ENCODE measurements at places on chromosomes 11 and 22.
A peak's percentile ranks its signal among the peaks of the same experiment; 100 is the strongest.

DNA sequence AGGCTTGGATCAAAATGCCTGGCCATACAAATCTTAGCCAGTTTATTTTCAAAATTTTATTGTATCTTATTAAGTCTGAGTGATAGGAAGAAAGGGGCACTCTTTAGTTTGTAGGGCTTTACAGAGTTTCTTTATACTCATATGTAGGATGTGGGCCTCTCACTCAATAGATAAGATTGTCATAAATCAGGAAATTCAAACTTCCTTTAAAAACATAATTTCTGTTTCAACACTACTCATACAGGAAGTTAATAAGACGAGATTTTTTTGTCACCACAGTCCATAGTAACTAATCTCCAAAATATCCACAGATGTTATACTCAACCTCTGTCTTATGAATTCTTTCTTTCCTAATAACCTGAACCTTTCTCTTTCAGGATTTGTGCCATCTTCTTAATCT, 13.3 kb upstream of the OR56B4 start:
- no peak for DNase-seq

DNA sequence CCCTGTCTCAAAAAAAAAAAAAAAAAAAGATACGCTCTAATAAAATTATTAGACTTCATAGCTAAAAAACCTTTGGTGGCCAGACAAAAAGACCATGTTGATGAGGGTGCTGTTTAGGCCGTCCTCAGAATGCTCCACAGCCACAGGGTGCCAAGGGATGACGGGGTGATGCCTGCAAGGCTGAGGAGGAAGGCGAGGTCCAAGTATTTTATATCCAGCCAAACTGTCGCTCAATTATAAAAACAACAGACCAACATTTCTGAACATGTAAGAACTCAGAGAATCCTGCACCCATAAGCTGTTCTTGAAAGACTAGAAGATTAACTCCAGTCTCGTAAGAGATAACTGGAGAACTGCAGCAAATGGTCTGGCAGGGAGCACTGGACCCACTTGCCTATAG, 29.2 kb downstream of the TBX1 start:
- DNase-seq, result no peak

DNA sequence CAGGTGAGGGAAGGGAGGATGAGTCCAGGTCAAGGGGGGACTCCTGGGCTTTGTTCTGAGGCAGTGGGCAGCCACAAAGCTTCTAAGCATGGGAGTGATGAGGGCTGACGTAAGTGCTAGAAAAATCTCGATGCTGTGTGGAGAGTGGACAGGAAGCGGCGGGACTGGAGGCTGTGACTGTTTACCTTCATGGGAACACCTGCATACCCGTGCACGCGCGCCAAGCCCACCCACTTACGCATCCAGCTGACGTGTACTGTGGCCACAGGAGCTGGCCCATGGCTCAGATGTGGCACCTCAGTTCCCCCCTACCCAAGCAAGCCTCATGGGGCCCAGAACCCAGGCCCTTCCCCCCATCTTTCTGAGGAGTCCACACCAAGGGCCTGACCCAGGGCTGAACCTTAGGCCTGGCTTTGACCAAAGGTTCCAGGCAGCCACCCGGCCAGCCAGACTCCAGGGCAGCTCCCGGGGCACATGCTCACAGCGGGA, 14.0 kb downstream of the MYRF start:
- DNase-seq, result no peak

GRCh38 chr11:128190312-128190711, 397.0 kb downstream of the ETS1 start:
- no peak for DNase-seq

- no peak for DNase-seq
Measured at GRCh38 chr22:47036936-47037485, 274.6 kb downstream of the TBC1D22A start.

- no peak for DNase-seq
Measured at GRCh38 chr11:34168642-34169420, 63.4 kb downstream of the NAT10 start.

GRCh38 chr11:63535734-63536133, 874 bp upstream of the PLAAT4 start:
- DNase-seq, result peak; percentile 15

DNA sequence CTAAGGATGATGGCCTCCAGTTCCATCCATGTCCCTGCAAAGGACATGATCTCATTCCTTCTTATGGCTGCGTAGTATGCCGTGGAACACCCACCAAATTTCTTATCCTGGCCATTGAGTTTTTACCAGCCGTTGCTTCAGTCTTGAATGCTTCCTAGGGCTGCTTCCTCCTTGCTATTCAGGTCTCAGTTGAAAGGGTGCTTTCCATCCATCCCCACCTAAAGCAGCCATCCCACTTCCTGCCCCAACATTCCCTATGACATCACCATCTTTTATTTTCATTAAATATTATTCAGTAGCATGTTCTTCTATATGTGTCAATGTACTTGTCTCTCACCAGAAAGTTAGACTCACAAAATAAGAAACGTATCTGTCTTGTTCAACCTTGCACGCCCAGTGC, 40.7 kb upstream of the SLN start:
- DNase-seq, result no peak

GRCh38 chr22:16559056-16559955, 33.3 kb downstream of the CCT8L2 start:
- DNase-seq, result no peak

- no peak for DNase-seq
Measured at GRCh38 chr11:123588117-123588863, 66.1 kb downstream of the SCN3B start.

- DNase-seq, result no peak
Measured at GRCh38 chr11:27013781-27014361, 20.0 kb downstream of the FIBIN start.

- DNase-seq, result no peak
Measured at GRCh38 chr11:104917271-104918112, 19.2 kb upstream of the CASP12 start.

DNA sequence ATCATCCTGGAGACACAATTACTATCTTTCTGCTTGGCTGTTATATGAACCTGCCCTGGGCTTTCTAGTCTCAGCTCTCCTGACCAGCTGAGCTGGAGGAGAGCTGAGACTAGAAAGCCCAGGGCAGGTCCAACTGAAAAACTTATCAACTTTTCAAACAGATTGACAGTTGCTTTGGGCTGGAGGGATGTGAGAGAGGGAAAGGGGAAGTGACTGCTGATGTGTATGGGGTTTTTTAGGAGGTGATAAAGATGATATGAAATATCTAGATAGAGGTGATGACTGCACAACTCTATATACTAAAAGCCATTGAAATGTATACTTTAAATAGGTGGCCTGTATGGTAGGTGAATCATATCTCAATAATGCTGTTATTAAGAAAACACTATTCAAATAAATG, 60.2 kb upstream of the CHRM4 start:
- no peak for DNase-seq

DNA sequence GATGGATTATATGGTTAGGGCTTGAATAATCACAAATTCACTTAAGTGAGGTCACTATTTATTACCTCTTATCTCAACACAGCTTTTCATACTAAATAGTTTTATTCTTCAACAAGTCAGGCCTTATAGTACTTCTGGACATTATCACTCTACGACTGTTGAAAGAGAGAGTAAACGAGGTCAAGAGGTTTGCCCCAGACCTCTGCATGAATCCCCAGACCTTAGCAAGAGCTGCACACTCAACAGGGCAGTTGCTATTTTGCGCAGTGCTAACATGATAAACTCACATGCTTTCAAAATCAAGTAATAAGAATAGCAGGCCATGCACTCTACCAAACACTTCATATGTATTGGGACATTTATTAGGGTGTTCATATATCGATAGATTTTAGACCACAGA, 60.5 kb downstream of the DDI1 start:
- no peak for DNase-seq

GRCh38 chr11:88042238-88042637, 133.0 kb downstream of the RAB38 start:
- DNase-seq, result no peak

GRCh38 chr11:122697636-122698167, 42.2 kb downstream of the UBASH3B start:
- DNase-seq, result peak; percentile 49

GRCh38 chr11:85266646-85267045, 360.5 kb downstream of the DLG2 start:
- DNase-seq, result no peak

GRCh38 chr11:134272381-134273316, 3.5 kb upstream of the GLB1L3 start:
- DNase-seq, result no peak
